Fibroblast of skin of right biceps (primary cell): ENCODE measurements at places on chromosomes 12 and 14.

DNA sequence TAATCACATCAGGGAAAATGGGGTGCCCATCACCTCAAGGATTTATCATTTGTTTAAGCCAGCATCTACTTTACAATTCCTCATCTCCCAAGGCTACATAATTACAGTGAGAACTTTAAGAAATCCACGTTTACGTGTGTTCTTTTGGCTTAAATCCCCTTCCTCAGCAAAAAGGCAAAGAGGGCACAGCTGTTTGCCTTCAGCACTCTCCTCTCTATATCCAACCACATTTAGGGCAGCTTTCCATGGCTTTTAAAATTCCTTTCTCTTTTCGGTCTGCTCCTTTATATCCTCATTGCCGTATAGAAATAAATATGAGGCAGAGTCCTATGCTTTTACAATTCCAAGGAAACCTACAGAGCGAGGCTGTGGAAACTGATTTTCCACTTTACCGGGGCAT lies 175.9 kb downstream of the EMP1 start:
- DNase-seq = no peak

- DNase-seq = no peak
Measured at GRCh38 chr14:20587489-20588154, at the start of gene RNASE11. Gene RNASE11 (minus strand): TSS chr14:20588001.

- DNase-seq = no peak
Measured at GRCh38 chr12:21675641-21676040, 18.0 kb upstream of the LDHB start.

GRCh38 chr14:71290960-71291466 lies 383.8 kb downstream of the PCNX1 start:
- DNase-seq = peak; percentile 88

DNA sequence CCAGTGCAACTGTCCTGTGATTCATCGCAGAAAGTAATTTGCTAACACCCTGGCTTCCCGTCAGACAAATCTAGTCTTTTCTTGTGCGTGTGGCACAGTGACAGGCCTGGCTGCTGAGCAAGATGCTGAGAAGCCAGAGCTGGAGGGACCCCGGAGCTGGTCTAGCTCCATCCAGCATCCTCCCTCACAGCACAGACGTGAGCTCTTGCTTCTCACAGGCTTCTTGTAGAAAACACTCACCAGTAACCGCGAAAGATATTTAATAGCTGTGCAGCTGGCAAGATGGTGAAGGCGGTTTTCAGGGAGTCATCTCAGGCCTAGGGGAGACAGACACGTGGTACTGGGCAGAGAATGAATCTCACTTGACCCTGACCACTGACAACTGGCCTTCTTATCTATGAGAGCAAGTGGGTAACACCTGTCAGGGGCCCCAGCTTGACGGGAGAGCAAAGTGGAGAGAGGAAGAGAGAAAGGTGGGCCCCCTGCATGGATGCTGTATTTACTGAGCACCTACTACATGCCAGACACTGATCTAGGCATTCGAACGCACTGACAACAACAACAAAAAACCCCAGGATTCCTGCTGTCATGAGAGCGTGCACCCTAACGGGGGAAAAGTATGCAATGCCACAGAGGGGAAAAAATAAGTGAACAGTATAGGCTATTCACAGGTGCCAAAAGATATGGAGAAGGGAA lies 63.3 kb downstream of the CCDC88C start:
- DNase-seq = peak; percentile 32

- no peak for DNase-seq
Measured at GRCh38 chr12:45561488-45561887, 168.0 kb upstream of the ARID2 start.

- DNase-seq = no peak
Measured at GRCh38 chr12:56760460-56760859, 2.7 kb upstream of the HSD17B6 start.

DNA sequence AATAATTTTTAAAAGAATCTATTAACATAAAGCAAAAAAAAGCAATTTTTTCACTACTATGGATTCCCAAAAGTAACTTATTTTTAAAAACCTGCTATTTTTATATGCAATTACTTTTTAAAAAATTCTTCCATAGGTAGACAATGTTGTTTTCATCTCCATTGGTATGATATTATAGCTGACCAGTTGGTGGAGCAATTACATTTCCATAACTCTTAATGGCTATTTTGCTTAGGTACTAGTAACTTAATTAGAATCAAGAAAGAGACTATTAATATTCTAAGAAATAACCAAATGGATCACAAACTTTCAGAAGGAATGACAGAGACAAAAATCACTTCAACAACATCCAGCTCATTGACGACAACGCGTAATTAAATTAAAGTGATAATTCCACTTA lies 64.7 kb upstream of the PTCSC3 start:
- DNase-seq = no peak

GRCh38 chr14:86055512-86056075 lies 525.6 kb downstream of the FLRT2 start:
- DNase-seq = peak; percentile 19

- no peak for DNase-seq
Measured at GRCh38 chr12:71269281-71269598, 111.4 kb upstream of the TSPAN8 start.

DNA sequence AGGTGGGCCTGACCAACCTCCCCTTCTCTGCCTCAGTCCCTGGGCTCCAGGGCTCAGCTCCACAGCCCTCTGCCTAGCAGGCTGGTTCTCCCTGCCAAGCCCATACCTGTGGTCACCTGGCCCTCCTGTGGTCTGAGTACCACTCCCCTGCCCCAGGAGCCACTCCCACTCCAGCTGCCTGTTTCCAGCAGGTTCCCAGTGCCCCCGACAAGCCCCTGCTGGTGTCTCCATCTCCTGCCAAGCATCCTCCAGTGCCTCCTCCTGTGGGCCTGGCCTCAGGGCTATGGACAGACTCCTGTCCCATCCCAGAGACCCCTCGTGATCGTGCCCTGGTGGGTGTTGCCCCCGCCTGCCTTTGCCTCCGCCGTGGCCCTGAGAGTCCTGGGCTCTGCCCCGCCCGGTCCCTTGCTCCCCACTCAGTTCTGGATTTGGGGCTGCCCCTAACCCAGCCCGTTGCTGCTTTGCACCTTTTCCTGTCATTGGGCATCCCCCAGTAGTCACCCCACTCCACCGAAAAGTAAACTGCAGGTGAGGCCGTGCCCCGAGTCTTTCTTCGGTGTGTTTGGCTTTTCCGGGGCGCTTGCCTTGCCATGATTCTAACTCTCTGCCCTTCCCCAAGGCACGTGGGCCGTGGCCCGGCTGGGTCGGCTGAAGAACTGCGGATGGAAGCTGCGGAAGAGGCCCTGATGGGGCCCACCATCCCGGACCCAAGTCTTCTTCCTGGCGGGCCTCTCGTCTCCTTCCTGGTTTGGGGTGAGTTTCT lies 9.8 kb downstream of the MEG3 start:
- no peak for DNase-seq

DNA sequence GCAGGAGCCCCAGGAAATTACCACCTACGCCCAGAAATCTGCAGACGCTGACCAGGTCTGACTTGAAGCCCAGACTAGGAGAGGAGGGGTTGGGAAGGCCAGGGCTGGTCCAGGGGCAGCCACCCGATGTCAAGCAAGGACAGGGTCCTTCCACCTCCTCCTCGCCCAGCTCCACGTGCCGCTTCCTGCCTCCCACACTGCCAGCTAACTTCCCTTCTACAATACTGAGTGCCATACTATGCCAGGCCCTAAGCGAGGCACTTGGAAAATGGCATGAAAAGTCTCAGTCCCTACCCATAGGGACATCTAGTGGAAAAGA lies 71.7 kb downstream of the SETD3 start:
- no peak for DNase-seq

- no peak for DNase-seq
Measured at GRCh38 chr14:77258566-77258965, 12.4 kb downstream of the NGB start.
